ENCODE measurements at places on chromosomes 1 and 21.
A peak's percentile ranks its signal among the peaks of the same experiment; 100 is the strongest.

DNA sequence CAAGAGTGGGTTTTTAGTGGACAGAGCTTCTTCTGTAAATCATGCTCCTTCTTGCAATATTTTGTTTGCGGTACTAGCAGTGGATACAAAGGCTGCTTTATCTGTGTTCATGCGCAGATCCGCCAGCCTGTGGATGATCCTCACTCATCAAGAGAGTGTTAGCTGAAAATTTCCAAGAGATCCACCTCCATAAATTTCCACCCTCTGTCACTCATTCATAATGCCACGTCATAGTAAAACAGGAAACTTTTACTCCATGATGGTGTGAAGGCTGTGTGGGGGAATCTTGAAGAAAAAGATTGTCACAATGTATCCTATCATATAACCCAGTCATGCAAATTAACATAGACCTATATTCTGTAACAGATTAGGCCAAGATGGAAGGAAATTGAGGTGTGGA, 4.4 kb upstream of the MAPKAPK2 start:
- DNase-seq, result no peak

DNA sequence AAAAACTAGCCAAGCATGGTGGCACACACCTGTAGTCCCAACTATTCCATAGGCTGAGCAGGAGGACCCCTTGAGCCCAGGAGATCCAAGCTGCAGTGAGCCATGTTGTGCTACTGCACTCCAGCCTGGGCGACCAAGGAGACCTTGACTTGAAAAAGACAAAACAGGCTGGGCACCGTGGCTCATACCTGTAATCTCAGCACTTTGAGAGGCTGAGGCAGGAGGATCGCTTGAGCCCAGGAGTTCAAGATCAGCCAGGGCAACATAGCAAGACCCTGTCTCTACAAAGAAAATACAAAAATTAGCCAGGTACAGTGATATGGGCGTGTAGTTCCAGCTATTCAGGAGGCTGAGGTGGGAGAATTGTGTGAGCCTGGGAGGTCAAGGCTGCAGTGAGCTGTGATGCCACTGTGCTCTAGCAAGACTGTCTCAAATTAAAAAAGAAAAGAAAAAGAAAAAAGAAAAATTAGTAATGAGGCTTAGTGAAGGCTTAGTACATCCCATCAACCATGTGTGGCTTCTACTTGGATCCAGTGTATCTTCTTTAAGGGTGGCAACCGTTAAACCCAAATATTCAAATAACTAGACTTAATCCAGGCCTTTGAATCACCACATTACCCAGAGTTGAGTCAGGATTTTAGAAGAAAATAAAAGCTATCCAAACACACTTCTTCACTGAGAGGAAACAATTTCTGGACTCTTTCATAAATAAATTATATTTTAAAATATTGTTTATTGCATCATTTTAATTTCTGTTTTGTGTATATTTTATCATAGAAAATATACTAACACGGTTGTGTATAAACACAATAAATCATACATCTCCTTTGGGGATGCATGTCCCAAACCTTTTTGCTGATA, 74.3 kb upstream of the RAB4A start:
- DNase-seq, result no peak

- DNase-seq, result no peak
These were observed 9.8 kb downstream of the SLAMF7 start for GRCh38 chr1:160748878-160749269.

- no peak for DNase-seq
These were observed 35.3 kb downstream of the CLIC6 start for GRCh38 chr21:34704119-34704518.

- no peak for DNase-seq
These were observed 329.1 kb downstream of the LRRIQ3 start for GRCh38 chr1:73868810-73869336.

GRCh38 chr1:239931341-239931740, 160.3 kb upstream of the FMN2 start:
- no peak for DNase-seq

GRCh38 chr1:228655796-228656394, 79.4 kb upstream of the RHOU start:
- no peak for DNase-seq

DNA sequence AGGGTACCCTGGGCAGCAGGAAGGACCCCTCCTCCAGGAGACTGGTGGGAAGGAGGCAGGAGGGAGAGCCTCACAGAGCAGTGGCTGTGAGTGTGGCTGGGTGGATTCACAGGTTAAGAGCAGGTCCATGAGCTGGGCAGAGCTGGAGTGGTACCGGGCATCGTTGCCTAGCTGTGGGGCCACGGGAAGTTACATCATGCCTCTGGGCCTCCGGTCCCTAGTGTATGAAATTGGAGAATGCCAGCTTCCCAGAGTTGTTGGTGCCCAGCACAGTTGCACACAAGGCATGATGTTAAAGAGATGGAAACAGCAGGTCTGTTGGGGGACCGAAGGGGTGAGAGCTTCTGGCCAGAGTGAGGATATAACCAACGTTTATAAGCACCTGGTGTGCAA, 18.5 kb downstream of the FOXO6 start:
- DNase-seq, result no peak

- no peak for DNase-seq
These were observed 7.3 kb downstream of the TRAF5 start for GRCh38 chr1:211333906-211334305.

DNA sequence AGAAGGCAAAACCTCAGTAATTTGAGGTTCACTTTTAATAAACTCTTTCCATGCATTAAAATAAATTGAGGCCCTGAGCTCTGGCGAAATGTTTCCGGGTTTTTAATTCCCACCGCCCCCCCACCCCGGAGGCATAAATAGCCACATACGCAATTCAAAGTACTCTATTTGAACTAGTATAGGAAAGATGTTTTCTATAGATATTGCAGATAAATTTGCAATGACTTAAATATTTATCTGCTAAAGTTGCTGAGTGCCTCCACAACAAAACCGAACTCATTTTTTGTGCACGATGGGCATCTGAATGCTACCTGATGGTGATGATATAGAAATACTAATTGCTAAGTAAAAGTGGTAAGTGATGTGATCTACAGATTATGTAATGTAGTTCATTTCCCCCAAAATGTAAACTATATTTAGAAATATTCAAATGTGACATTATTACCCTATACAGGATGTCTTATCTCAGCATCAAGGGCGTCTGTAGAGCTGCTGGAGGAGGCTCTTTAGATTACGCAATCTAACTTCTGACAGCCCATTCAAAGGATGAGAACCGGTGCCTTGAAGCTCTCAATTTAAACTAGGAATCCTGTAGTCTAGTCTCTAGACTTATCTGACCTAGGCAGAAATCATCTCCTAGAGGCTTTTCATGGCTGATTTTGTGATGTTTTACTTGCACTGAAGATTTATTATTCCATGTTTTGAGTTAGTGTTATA, 8.5 kb downstream of the IRF2BP2 start:
- DNase-seq, result peak; percentile 46

DNA sequence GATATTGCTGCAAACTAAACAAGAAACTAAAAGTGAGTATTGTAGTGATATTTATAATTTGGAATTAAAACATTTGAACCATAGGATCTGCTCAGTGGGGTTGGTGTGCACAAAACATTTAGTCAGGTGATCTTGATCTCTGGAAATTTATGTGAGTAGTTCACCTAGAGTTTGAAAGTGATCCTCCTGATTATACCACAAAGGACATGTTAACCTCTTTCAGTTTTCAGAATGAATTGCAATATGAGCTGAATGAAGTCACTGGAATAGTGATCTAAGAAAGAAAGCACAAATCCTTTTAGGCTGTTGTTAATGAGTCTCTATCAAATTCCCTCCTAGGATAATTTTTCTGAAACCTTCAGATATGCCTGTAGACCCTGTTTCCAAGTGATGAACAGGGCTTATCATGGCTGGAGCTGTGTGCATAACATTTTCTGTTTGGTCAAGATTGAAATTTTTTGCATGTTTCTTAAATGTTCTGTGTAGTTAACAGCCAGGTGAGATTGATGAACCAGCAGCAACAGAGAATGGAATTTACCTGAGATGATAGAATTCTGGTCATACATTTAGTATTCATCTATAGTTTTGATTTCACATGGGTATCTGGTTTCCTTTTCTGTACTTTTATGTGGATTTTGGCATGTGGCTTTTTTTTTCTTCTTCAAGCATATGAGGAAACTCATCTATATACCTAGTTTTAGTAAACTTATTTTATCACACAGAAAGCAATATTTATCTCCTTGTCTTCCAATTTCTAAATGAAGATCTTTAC, 25.5 kb downstream of the CDC14A start:
- DNase-seq, result peak; percentile 47

- DNase-seq, result no peak
These were observed 129.1 kb downstream of the TOMM20 start for GRCh38 chr1:234999513-234999940.

DNA sequence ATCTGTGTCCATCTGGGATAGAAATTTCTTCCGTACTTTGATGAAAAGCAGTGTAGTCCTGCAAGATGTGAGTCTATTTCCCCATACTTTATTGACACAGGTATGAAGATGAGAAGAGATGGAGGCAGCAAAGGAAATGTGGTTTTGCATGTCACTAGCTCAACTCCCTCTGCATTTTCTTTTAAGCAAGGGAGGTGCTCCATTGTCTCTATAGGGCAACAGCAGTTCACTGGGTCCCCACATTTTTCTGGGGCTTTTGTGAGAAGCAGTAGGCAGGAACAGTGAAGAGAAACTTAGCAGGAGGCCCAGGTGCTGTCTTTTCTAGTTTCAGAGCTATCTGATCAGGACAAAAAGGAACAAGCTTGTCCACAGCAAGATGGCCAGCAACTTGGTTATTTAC, 37.1 kb downstream of the C21orf91 start:
- peak; percentile 37 for DNase-seq

- peak; percentile 80 for DNase-seq
These were observed 40.0 kb upstream of the PTPRC start for GRCh38 chr1:198598796-198599321.

GRCh38 chr1:201327687-201328240, 44.5 kb downstream of the PKP1 start:
- DNase-seq, result no peak

GRCh38 chr1:198678901-198679329, 40.1 kb downstream of the PTPRC start:
- peak; percentile 75 for DNase-seq

- DNase-seq, result no peak
These were observed 63.9 kb downstream of the OBSCN start for GRCh38 chr1:228271701-228272251.
